ENCODE measurements at places on chromosomes 2 and 18.
A peak's percentile ranks its signal among the peaks of the same experiment; 100 is the strongest.

GRCh38 chr2:179726461-179727180 lies 134.8 kb downstream of the ZNF385B start:
- no peak for DNase-seq

GRCh38 chr18:60976976-60977375 lies 356.3 kb upstream of the CDH20 start:
- no peak for DNase-seq

DNA sequence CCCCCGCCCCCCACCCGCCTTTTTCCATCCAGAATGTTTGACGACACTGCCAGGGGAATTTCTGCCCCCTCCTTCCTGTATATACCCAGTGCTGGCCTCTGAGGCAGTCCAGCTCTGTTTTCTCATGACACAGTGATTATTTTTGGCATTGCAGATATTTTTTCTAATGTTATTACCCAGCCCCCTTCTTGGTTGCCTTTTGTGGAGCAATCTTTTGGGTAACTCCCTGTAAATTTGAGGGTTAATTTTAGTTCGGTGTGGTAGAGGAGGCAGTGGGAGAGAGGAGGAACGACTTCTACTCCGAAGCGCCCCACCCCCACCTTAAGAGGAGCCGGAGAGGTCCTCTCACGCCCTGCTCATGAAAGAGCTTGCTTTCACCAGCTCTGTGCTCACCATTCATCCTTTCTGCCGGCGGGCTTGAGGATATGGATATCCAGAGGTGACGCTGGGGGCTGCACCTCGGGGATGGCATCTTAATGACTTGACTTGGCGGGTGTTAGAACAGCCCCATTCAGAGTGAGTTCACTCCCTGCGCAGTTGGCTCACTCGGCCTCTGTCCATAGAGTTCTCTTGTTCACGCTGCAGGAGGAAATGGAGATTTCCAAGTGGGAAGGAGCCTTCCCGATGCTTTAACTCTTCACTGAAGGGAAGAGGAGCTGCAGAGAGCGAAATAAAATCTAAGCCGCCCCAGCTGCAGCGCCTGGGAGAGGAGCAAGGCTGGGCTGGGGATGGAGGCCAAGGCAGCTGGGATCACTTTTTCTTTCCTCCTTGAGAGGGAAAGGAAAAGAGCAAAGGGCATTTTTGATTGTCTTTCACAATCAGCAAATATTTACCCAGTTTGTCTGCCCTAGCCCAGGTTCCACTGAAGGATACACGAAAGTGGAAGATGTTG lies 38.4 kb downstream of the EPAS1 start:
- no peak for DNase-seq

- DNase-seq, result no peak
These were observed 323.1 kb downstream of the KCNJ3 start for GRCh38 chr2:155021618-155022017.

DNA sequence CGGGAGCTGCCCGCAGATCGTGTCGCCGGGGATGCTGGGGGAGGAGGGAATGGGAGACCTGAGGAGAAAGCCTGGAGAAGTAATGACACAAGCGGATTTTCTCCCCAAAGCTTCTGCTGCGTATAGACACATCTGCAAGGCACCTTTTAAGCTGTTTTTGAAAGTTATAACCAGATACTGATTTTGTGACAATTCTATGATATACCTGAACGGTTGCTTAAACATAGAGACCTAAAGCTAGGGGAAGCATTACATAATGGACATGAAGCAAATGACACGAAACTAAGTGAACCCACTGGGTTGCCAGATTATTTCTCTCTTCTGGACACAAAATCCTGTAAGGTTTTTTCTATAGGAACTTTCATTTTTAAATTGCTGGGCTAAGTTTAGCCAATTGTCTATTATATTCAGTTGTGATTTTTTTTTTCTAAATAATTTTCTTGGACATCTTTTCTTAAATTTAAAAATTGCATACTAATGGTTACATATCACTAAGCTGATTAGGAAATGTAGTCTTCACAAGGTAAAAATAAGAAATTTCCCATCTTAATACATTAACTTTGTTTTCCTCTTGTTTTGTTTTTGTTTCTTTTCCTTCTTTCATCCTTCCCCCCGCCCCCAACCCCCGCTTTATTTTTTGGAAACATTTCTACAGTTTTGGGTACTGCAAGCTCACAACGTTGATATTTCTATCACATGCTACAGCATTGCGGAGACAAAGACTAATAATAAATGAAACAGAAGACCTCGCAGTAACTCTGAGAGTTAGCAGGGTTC lies 1.3 kb downstream of the OSBPL6 start:
- DNase-seq, result no peak

- no peak for DNase-seq
These were observed 135.0 kb upstream of the KLHL14 start for GRCh38 chr18:32907648-32908423.

- DNase-seq, result no peak
These were observed 50.1 kb downstream of the MBP start for GRCh38 chr18:77082316-77082955.

GRCh38 chr2:6921321-6921922 lies 4.2 kb downstream of the RNF144A start:
- DNase-seq, result no peak

GRCh38 chr2:29270701-29271121 lies 155.5 kb downstream of the CLIP4 start:
- no peak for DNase-seq

DNA sequence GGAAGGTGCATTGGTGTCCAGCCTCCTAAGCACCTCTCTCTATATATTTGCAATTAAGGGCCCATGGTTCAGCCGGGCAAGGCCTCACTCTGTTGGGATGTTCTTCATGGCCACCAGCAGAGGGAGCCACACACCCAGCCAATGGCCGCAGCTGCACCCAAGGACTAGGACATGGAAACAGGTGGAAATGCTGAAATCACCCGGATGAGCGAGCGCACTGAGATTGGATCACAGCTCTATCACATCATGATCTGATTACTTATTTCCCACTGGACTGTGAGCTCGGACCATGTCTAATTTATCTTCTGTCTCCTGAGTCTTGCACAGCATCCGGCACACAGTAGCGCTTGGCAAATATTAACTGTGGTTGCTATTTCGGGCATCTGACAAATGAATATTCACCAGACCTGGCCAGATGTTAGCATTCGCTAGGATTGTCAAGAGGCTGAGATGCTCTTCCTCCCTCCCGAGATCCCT lies 31.2 kb downstream of the KIF3C start:
- peak; percentile 78 for DNase-seq

DNA sequence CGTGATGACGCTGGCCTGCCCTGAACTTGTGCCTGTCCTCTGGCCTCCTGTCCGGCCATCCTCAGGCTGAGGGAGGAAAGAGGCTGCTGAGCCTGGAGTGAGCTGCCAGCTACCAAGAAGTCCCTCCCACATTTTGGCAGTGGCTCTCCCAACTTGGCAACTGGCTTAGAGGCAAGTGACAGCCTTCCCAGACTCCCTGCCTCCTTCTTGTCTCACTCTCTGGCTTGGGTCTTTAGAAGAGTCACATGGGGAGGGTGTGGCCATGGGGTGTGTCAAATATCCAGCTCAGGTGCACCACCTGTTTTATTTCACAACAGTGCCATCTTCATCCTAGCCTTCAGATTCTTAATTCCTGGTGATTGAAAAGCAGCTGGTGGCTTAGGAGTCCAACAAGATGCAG lies 222.9 kb downstream of the PRKCE start:
- no peak for DNase-seq

- no peak for DNase-seq
These were observed 1.0 kb downstream of the CYP1B1 start for GRCh38 chr2:38074764-38075506.

- DNase-seq, result peak; percentile 58
These were observed 42.1 kb upstream of the GALR1 start for GRCh38 chr18:77207540-77207939.

DNA sequence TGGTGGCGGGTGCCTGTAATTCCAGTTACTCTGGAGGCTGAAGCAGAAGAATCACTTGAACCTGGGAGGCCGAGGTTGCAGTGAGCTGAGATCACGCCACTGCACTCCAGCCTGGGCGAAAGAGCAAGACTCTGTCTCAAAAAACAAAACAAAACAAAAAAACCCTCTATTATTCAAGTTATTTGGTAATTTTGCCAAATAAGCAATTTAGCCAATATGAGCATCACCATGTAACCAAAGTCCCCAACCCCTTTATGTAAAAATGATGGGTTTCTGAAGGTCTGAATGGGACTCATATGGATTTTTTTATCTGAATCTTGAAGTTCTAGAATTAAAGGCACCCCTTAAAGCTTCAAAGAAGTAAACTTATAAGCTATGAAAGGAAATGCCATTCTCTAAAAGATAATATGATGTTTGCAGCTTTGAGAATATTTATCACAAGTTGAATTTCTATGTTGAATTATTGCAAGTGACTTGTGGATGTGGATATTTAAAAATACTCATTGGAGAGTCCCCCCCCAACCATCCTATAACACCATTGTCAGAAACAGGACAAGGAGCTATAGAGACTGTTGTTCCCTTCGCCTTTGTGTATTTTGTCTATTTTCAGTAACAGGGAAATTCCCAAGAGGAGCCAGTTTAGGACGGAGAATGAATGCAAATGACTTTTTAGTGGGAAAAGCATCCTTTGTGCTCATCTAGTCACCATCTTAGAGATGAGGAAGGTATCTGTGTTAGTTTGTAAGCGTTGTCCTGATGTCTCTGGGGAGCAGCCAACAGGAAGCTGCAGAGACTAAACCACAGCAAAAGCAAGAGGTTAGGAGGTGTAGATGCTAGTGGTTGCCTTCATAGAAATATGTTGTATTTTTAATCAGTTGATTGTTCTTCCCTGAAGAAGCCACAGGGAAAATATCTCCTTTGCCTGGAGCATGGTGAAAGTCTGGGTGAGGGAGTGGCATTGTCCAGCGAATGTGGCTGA lies 68.3 kb downstream of the TET3 start:
- peak; percentile 69 for DNase-seq

GRCh38 chr2:233422649-233423551 lies 68.6 kb downstream of the DGKD start:
- DNase-seq, result no peak
